ENCODE measurements at places on chromosomes 11 and 22. TPM values are rescaled to one million over a fixed set of nuclear protein-coding genes. Genes with fewer than 3 reads are reported as not detected.

DNA sequence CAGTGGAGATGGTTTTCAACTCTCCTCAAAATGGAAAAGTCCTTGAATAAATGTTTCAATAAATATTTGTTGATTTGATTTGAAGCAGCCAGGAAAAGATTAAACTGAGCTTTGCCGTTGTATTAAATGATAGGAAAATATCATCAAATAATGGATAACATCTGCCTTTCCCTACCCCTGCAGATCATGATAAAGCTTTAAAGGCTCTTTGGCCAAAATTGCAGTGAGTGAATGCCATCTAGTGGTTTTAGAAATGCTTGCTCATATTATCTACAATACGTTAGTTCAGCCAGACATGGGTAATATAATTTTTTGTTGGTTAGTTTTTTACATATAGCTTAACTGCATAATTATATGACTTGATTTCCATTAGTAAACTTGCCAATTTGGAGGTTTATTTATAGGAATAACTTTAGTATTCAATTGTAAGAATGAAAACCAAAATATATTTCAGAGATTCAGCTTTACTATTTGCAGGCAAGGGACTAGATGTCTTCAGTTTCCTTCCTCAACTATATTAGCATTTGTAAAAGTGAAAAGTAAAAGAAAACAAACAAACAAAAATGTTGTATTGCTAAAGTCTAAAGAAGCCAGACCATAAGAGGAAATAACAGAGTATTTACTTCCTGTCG is 159.2 kb downstream of the MSANTD4 start:
- no peak overlapping the region for H3K27ac ChIP-seq
- no peak overlapping the region for H3K4me3 ChIP-seq
- no peaks in the 10 kb centered on the region for H3K4me1 ChIP-seq

- no peak overlapping the region for H3K4me3 ChIP-seq
- H3K4me1 ChIP-seq = no peaks in the 10 kb centered on the region
- no peak overlapping the region for H3K27ac ChIP-seq
- no peaks in the 10 kb centered on the region for H3K27me3 ChIP-seq
Measured at GRCh38 chr11:65213322-65214211, 31.8 kb downstream of the CAPN1 start.

MIOX gene
- total RNA-seq = not detected

DNA sequence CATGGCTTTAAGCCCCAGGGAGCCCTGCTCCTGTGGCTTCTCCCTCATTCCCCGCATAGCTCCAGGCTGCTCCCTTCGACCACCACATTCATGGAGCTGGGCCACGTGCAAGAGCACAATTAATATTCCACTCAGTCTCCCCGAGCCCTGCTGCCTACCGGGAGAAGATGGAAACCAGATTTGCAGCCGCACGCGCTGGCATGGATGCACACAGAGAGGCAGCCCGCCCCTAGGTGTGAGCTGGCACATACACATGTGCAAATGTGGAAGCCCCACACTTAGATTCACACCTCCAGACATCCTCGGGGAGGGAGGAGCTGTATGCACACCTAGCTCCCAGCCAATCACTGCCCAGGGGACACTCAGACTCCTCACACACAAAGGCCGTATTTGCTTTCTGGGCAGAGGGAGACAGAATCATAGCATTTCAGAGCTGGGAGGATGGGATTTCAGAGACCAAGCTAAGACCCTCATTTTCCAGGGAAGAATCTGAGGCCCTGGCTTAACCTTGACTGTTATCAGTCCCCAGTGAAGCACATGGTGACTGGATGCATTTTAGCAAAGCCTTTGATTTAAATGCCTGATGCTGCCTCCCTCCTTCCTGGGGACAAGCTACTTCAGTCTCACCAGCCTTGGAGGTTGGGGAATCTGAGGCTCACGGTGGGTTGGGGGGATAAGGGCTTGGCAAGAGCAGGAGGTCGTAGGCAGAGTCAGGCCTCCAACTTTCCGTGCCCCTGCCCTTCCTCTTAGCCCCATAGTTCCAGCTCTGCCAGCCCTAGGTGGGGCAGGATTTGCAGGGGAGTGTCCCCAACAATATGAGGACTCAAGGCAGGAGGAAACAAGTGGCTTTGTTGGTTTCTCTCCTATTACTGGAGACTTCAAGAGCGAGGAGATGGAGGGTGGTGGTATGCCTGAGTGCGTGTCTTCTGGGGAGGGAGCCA is 5.3 kb upstream of the CREB3L1 start:
- DNase-seq = no peak
- no peaks in the 10 kb centered on the region for H3K4me1 ChIP-seq
- no peaks in the 10 kb centered on the region for H3K36me3 ChIP-seq
- H3K4me3 ChIP-seq = no peak overlapping the region

GRCh38 chr11:75783416-75784084 is 15.0 kb downstream of the DGAT2 start:
- H3K4me1 ChIP-seq = no peaks in the 10 kb centered on the region
- no peaks in the 10 kb centered on the region for H3K36me3 ChIP-seq
- no peak for DNase-seq

DNA sequence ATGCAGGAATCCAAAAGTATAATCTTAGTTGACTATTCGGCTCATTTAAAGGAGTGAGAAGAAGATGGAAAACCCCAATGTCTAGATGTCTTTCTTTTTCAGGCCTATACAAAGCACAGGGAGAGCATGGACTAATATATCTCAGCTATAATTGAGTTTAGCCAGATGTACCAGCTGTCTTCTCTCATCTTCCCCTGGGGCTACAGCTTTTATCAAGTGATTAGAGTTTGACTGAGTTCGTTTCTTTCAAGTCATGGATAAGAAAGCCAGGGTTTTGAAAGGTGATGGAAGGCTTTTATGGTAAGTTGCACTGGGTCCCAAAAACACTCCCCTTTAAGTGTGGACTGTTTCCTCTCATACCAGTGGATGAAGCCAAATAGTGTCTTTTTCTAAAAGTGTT is 1172.8 kb upstream of the TENM4 start:
- no peaks in the 10 kb centered on the region for H3K4me1 ChIP-seq
- H3K27me3 ChIP-seq = no peaks in the 10 kb centered on the region
- no peak overlapping the region for H3K27ac ChIP-seq
- H3K36me3 ChIP-seq = no peaks in the 10 kb centered on the region
- no peak for DNase-seq

DNA sequence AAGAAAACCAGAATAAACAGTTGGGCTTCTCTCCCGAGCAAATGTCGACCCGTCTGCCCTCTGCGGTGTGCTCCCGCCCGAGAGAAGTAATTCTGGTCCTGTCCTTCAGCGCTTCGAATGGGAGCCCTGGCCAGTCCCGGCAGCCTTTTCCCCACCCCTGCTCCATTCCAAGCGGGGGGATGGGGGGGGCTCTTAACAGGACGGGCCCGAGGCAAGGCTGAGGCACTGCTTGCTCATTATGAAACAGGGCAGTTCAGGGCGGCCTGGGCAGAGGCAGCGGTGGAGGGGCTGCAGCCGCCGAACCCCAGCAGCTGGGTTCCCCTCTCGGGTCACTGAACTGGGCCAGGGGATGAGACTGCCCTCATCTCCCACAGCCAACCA is 9.1 kb downstream of the BACE1-AS start:
- no peak overlapping the region for H3K27ac ChIP-seq
- H3K27me3 ChIP-seq = no peaks in the 10 kb centered on the region
- DNase-seq = peak; percentile 64
- no peaks in the 10 kb centered on the region for H3K36me3 ChIP-seq
- no peak overlapping the region for H3K4me3 ChIP-seq

DNA sequence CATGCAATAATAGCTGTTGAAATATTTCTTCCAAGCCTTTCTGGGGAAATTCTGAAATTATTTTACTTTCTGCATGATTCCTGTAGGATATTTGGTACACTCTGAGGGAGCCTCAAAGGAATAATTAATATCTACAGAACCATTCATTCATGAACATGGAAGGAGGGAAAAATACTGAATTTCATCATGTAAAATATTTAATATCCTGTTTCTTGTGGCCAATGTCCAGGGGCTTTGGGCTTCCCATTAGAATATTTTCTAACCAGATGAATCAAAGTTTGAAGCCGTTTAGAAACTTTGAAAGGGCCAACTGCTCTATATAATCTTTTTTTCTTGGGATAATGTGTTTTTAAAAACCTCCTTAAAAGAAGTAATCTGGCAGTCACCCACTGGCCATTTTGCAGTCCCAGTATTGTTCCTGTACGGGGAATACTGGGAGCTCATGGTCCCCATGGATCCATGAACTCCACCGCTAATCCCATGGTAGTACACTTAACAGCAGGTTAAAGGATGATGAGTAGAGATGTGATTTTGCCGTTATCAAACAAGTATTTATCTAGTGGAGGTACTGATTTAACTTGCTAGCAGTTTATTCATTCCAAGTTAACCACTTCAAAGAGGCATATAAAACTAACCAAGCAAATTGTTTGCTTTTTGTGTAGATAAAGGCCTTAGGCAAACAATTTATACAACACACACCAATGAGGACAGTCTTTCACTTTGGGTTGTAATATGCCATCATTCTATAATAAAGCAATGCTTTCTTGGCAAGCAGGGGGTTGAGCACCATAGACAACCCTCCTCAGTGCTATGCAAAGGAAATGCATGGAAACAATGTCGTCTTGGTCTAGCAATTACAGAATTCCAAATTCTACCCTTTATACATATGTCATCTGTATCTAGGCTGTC is 34.5 kb upstream of the BLID start:
- no peak for DNase-seq
- H3K4me3 ChIP-seq = no peak overlapping the region

GRCh38 chr11:123521001-123521400 is 90.9 kb downstream of the GRAMD1B start:
- H3K27me3 ChIP-seq = no peaks in the 10 kb centered on the region
- DNase-seq = no peak
- no peaks in the 10 kb centered on the region for H3K4me1 ChIP-seq
- H3K36me3 ChIP-seq = no peaks in the 10 kb centered on the region
- H3K4me3 ChIP-seq = no peak overlapping the region

- no peaks in the 10 kb centered on the region for H3K4me1 ChIP-seq
- DNase-seq = peak; percentile 40
- no peak overlapping the region for H3K27ac ChIP-seq
Measured at GRCh38 chr11:118067006-118067405, 9.9 kb upstream of the TMPRSS4 start.

- H3K36me3 ChIP-seq = no peaks in the 10 kb centered on the region
- no peaks in the 10 kb centered on the region for H3K27me3 ChIP-seq
- H3K4me3 ChIP-seq = no peak overlapping the region
- DNase-seq = no peak
- H3K27ac ChIP-seq = no peak overlapping the region
Measured at GRCh38 chr22:20783300-20783673, 9.4 kb downstream of the SERPIND1 start.
